Lung (tissue), 17 donors: ENCODE measurements at places on chromosomes 1 and 21.

GRCh38 chr1:208855403-208855802 lies 611.2 kb upstream of the PLXNA2 start:
- no peak overlapping the region for H3K4me3 ChIP-seq
- H3K27ac ChIP-seq = no peak overlapping the region
- no peaks in the 10 kb centered on the region for H3K36me3 ChIP-seq
- no peaks in the 10 kb centered on the region for H3K27me3 ChIP-seq

DNA sequence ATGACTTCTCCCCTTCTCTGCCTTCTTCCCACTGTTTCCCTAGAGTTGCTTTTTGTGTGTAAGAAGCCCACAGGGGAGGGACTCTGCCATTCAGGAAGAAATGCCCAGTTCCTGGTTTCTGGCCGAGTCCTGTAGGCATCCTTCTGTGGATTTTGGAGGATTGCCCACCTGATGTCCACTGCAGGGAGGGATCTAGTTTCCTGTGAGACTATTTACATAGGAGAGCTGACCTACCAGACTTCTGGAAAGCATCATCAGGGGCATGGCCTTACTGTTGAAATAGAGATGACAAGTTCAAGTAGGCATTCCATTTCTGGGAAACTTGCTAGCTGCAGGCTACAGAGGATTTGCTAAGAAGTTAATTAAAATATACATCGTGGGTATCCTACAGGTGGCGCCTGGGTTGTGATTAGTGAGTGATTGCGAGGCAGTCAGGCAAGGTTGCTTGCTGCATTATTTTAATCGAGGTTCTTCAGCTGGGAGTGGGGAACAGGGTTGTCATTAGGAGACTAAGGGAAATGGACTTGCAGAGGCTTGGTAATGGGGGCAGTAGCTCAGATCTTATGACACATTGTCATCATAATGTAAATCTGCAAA lies 148.7 kb downstream of the HHAT start:
- H3K27me3 ChIP-seq = no peaks in the 10 kb centered on the region
- no peaks in the 10 kb centered on the region for H3K36me3 ChIP-seq
- H3K4me3 ChIP-seq = no peak overlapping the region

DNA sequence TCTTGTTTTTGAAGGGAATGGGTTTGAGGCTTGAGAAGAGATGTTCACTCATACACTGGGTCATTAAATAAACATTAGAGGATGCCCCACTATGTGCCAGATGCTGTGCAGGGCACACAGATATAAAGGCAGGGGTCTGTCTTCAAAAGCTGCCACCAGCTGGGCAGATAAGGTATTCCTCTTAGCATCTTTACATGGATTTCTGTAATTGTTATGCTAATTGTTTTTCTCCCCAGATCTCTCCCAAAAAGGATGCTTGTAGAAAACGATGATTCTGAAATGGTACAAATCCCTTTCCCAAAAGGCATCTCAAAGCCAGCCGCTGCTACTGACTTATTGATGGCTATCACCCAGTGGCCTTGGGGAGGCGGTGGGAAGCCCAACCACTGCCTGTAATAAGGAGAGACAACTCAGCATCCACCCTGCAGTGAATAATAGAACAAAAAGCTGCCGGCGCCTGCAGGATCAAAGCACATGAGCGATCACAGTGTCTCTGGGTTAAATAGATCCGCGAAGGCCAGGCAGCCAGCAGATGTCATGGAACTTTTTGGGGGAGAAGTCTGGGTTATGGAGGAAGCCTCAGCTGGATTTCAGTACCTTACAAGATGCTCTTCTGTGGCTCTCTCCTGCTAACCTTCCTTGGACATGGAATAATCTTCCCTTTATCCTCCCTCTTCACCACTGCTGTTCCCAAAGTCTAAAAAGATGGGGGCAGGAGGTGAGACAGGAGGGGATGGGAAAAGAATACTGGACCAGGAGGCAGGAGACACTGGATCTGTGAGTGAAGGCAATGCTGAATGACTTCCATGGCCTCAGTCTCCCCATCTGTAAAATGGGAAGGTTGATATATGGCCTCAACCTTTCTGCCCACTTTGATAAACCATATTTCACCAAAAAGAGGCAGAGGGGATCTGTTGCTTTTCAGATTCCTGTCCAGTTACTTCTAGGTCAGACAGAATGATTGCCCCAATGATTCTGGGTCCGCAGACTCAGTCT lies 54.8 kb upstream of the CD34 start:
- no peak overlapping the region for H3K27ac ChIP-seq
- no peak for DNase-seq
- H3K4me1 ChIP-seq = peaks cover 11% of the 10 kb centered on the region

GRCh38 chr1:237838904-237839534 lies 51.7 kb downstream of the ZP4 start:
- H3K36me3 ChIP-seq = no peaks in the 10 kb centered on the region
- H3K27me3 ChIP-seq = no peaks in the 10 kb centered on the region
- no peak for DNase-seq
- H3K4me3 ChIP-seq = no peak overlapping the region
- H3K4me1 ChIP-seq = no peaks in the 10 kb centered on the region
- H3K27ac ChIP-seq = no peak overlapping the region

GRCh38 chr1:87146986-87147385 lies 181.7 kb upstream of the LMO4 start:
- H3K27me3 ChIP-seq = no peaks in the 10 kb centered on the region
- no peak overlapping the region for H3K27ac ChIP-seq
- peaks cover 20% of the 10 kb centered on the region for H3K4me1 ChIP-seq

GRCh38 chr1:60413091-60413490 lies 339.5 kb upstream of the C1orf87 start:
- peak; percentile 80 for DNase-seq
- no peak overlapping the region for H3K4me3 ChIP-seq
- no peak overlapping the region for H3K27ac ChIP-seq
- no peaks in the 10 kb centered on the region for H3K36me3 ChIP-seq
- H3K27me3 ChIP-seq = no peaks in the 10 kb centered on the region

- no peak overlapping the region for H3K27ac ChIP-seq
- no peak overlapping the region for H3K4me3 ChIP-seq
- H3K36me3 ChIP-seq = no peaks in the 10 kb centered on the region
- no peaks in the 10 kb centered on the region for H3K27me3 ChIP-seq
- DNase-seq = no peak
These were observed 55.2 kb upstream of the PTGS2 start for GRCh38 chr1:186735463-186735862.

GRCh38 chr1:65141394-65141793 lies 6.6 kb upstream of the AK4 start:
- no peak overlapping the region for H3K27ac ChIP-seq
- H3K4me3 ChIP-seq = no peak overlapping the region
- no peaks in the 10 kb centered on the region for H3K4me1 ChIP-seq
- H3K27me3 ChIP-seq = peaks cover 13% of the 10 kb centered on the region
- H3K36me3 ChIP-seq = no peaks in the 10 kb centered on the region

DNA sequence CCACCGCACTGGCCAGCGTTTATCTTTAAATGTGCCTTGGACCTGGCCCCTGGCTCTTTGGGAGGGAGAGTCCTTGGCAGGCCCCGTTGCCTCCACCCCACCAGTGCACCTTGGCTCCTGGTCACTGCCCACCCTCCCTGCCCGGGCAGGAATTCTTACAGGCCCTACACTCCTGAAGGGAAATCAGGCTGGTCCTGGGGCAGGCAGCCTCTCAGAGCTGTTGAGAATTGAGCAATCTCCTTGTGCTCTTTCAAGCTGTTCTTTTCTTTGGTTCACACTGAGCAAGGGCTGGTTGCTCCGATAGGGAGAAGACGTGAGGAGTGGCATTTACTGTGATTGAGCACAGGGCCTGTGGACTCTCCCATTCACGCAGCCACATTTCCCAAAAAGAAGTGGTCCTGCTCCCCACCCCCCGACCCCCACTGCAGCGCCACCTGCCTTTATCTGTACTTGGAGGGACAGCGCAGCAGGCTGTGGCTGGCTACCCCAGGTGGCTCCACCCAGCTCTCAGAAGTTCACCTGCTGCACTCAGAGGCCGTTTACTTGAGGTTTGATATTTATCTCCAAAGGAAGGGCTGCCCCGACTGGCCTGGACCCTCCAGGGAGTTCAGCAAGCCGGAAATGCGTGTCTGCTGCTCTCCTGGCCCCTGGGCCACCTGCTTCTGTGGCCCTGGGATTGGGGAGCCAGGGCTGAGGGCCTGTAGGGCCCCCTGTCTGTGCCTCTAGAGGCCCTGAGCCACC lies 47.8 kb downstream of the SKI start:
- peak; percentile 85 for DNase-seq
- peaks cover 91% of the 10 kb centered on the region for H3K4me1 ChIP-seq
- H3K27ac ChIP-seq = no peak overlapping the region
- H3K36me3 ChIP-seq = peaks cover 6% of the 10 kb centered on the region
